ENCODE measurements at places on chromosomes 6 and 20.

DNA sequence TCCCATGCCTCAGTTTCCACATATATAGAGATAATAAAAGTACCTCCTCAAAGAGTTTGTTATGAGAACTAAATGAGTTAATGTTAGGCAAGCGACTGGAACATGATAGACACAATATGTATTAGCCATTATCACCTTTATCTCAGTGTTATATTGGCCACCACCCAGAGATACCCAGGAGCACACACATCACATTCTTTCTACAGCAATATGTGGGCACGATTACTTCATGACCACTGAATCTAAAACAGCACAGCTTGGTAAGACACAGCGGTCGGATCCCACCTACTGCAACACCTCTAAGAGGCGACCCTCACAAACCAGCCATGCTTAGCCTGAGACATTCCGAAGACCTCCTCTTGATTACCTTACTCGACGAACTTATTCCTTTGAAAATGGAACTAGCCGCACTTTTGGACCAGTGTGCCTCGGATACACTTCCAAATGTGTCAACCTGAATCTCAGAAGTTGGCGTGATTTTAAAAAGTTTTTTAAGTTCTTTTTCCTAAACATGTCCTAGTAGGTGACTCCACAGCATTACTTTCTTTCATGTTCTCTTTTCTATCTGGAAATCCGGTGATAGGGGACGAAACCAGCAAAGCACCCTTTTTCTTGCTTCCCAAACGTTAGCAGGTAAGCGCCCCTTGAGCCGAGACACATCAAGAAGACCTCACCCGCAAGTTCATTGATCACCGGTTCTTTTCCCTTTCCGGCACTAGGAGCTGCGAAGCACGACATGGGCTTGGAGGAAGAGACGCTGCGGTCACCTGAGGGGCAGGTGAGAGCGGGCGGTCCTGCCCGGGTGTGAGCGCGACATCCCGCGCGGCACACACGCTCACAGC is 923 bp downstream of the GMDS start:
- DNase-seq = peak; percentile 0

DNA sequence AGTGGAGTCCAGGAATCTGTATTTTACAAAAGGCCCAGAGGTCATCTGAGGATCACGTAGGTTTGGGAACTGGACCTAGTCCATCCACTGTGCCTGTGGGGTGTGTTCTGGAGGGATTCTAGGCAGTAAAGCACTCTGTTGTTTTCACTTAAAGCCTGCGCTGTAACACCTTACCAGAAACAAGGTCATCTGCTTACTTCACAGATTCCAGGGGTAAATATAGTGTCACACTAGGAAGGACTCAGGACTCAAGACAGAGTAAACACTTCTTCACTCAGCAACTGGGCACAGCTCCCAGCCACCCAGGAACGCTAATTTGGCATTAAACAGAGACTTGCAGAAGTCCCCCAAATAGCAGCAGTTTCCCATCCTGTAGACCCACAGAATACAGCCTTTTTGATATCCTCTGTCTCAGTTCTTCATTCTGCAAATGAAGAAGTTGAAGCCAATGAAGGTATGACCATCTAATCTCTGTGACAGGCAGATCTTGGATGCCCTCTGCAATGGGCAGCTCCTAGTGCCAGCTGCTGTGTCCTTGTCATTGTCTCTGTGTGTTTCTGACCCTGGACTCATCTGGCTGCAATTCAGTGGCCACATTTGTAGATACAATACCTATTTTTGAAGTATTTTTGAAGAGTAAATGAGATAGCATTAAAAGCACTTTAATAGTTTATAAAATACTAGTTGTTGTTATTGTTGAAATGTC is 129.1 kb downstream of the SLC24A3 start:
- DNase-seq = no peak

GRCh38 chr6:33840048-33840926 is 36.5 kb upstream of the MLN start:
- no peak for DNase-seq

- DNase-seq = no peak
These were observed 27.4 kb upstream of the SCRT2 start for GRCh38 chr20:703006-703405.

GRCh38 chr20:44560229-44560628 is 22.1 kb upstream of the PKIG start:
- DNase-seq = no peak

DNA sequence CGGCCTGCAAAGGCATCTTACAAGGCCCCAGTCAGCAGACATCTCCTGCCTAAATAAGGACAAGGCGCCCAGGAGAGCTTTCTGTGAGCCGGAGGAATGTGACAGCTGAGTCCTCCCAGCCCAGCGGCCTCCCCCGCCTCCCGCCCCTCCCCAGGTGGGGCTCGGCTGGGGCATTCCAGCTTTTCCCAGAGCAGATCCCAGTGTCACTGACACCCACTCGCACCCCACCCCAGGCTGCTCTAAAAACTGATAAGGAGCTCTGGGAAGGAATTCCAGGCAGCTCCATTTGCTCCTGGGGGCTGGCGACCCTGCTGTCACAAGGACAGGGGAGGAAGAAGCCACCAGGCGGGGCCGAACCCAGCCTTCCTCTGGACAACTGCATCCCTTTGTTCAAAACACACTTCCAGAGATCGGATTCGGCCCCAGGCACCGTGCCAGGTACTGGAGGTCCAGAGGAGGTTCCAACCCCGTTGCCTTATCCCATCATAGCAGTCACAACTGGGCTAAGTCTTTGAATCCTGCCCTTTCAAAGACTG is 49.7 kb downstream of the JPH2 start:
- no peak for DNase-seq

DNA sequence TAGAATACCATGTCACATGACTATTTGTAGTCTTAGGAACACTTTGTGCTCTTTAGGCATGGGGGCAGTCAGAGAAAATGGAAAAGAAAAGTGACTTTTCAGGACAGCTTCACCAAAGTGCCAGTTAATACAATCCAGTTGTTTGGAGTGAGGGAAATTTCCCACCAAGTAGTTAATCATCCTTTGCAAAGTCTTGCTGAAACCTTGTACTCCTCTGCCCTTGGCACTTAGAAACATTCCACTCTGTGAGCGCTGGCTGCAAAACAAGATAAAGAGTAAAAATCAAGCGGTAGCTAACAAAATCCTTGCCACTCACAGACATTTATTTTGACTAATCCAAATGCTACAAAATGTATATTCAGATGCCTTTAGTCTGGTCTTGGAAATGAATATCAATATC is 229.2 kb upstream of the HSF2 start:
- DNase-seq = no peak

- no peak for DNase-seq
These were observed 33.4 kb downstream of the TGM2 start for GRCh38 chr20:38131588-38132121.

GRCh38 chr20:34643928-34644327 is 33.0 kb downstream of the PIGU start:
- no peak for DNase-seq

- no peak for DNase-seq
These were observed 70.9 kb downstream of the PACRG start for GRCh38 chr6:162798546-162799266.

DNA sequence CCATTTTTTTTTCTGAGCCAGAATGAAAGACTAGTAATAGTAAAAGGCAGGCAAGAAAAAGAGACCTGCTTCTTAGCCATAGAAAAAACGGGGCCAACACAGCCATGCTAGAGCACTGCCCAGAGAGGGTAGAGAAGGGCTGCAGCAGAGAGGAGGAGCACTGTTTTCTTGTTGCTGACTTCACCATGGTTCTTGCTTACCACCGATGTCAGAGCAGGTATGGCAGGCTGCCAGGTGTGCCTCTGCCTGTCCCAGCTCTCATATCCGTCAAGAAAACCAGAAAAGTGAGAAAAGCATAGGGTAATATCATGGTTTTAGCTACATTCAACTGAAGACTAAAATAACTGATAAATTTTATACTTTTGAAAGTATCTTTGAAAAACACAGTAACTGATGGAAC is 60.7 kb downstream of the DTNBP1 start:
- DNase-seq = no peak

GRCh38 chr6:106730718-106731117 is 101.3 kb downstream of the QRSL1 start:
- no peak for DNase-seq

GRCh38 chr6:106787327-106788196 is 158.2 kb downstream of the QRSL1 start:
- no peak for DNase-seq

- peak; percentile 1 for DNase-seq
These were observed 99.4 kb downstream of the BFSP1 start for GRCh38 chr20:17431621-17432364.

Data from stimulated activated CD4-positive, alpha-beta T cell treated with anti-CD3 and anti-CD28 coated beads, Interleukin-1b, Interleukin-23, amount 100 ng/mL, for 1 hour (primary cell).